GM12878 (cell line): ENCODE measurements at places on chromosomes 16 and 17. TPM values are rescaled to one million over a fixed set of nuclear protein-coding genes. Genes with fewer than 3 reads are reported as not detected.

DNA sequence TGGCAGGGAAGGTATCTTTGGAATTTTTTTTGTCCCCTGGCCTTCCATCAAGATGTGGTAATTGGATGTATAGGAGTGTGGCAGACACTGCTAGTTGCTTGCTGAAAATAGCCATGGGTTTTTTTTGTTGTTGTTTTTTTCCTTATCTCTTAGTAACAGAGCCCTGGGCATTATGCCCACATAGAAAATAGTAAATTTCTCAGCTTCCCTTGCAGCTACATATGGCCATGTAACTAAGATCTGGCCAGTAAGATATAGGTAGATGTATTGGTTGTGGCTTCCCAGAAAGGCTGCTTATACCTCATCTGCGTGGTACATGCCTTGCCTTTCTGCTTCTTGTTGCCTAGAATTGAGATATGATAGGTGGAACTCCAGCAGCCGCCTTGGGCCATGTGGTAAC is 349.9 kb downstream of the CPPED1 start:
- no peak overlapping the region for H3K4me3 ChIP-seq
- peaks cover 1% of the 10 kb centered on the region; the same call in 1 of the 2 replicates for H3K36me3 ChIP-seq
- peaks cover 2% of the 10 kb centered on the region for H3K4me1 ChIP-seq
- DNase-seq = no peak
- no peaks in the 10 kb centered on the region for H3K27me3 ChIP-seq

- peaks cover 7% of the 10 kb centered on the region for H3K36me3 ChIP-seq
- H3K27me3 ChIP-seq = no peaks in the 10 kb centered on the region
- H3K27ac ChIP-seq = no peak overlapping the region
- no peak for DNase-seq
Measured at GRCh38 chr17:2146132-2146871, 91.4 kb downstream of the HIC1 start.

GRCh38 chr16:88320947-88321634 is 61.7 kb upstream of the ZNF469 start:
- H3K36me3 ChIP-seq = no peaks in the 10 kb centered on the region
- no peaks in the 10 kb centered on the region for H3K4me1 ChIP-seq
- no peak for DNase-seq
- H3K27me3 ChIP-seq = no peaks in the 10 kb centered on the region
- H3K27ac ChIP-seq = no peak overlapping the region

- H3K27me3 ChIP-seq = no peaks in the 10 kb centered on the region
- H3K4me3 ChIP-seq = no peak overlapping the region
- no peaks in the 10 kb centered on the region for H3K36me3 ChIP-seq
- H3K4me1 ChIP-seq = no peaks in the 10 kb centered on the region
Measured at GRCh38 chr17:49031965-49032928, 35.1 kb downstream of the IGF2BP1 start.

DNA sequence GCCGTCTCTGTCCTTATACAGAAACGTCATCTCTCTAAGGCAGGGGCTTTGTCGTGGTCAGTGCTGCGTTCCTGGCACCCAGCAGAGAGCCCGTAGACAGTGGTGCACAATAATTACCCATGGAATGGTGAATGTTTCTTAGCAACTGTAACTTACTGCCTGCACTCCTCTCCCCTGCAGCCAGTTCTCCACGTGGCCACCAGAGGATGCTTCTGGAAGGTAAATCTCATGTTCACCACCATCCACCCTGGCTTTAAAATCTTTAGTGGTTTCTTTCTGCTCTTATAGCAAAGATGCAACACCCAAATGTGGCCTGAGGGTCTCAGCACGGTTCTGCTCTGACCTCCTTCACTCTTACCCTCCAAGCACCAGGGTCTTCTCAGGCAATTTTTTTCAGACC is 150.8 kb downstream of the GRIN2A start:
- H3K4me1 ChIP-seq = no peaks in the 10 kb centered on the region; the same call in 1 of the 2 replicates
- no peaks in the 10 kb centered on the region for H3K27me3 ChIP-seq
- H3K4me3 ChIP-seq = no peak overlapping the region
- DNase-seq = no peak
- no peak overlapping the region for H3K27ac ChIP-seq
- H3K36me3 ChIP-seq = no peaks in the 10 kb centered on the region

- H3K27me3 ChIP-seq = no peaks in the 10 kb centered on the region
- H3K36me3 ChIP-seq = peaks cover 37% of the 10 kb centered on the region
- no peak for DNase-seq
- H3K4me3 ChIP-seq = no peak overlapping the region
Measured at GRCh38 chr16:57562066-57562465, 19.6 kb downstream of the ADGRG5 start.

Gene CES1
- 0.66 and 0.69 TPM in 2 replicates for total RNA-seq

GRCh38 chr16:17345043-17345442 is 125.7 kb downstream of the XYLT1 start:
- peak overlapping the region; percentile 24 for H3K27ac ChIP-seq
- no peak for DNase-seq
- no peaks in the 10 kb centered on the region for H3K27me3 ChIP-seq

GRCh38 chr16:88969361-88969831 is 7.6 kb downstream of the CBFA2T3 start:
- no peak for DNase-seq
- H3K4me3 ChIP-seq = peak overlapping the region; percentile 59
- H3K36me3 ChIP-seq = peaks cover 8% of the 10 kb centered on the region
- H3K4me1 ChIP-seq = peaks cover 82% of the 10 kb centered on the region
- no peaks in the 10 kb centered on the region for H3K27me3 ChIP-seq
- peak overlapping the region; percentile 89 for H3K27ac ChIP-seq

- peaks cover 12% of the 10 kb centered on the region for H3K4me1 ChIP-seq
- H3K27ac ChIP-seq = no peak overlapping the region
- no peaks in the 10 kb centered on the region for H3K27me3 ChIP-seq
- H3K4me3 ChIP-seq = no peak overlapping the region
- no peak for DNase-seq
- peaks cover 42% of the 10 kb centered on the region for H3K36me3 ChIP-seq
Measured at GRCh38 chr17:82267575-82268379, 5.7 kb downstream of the CSNK1D start.

DNA sequence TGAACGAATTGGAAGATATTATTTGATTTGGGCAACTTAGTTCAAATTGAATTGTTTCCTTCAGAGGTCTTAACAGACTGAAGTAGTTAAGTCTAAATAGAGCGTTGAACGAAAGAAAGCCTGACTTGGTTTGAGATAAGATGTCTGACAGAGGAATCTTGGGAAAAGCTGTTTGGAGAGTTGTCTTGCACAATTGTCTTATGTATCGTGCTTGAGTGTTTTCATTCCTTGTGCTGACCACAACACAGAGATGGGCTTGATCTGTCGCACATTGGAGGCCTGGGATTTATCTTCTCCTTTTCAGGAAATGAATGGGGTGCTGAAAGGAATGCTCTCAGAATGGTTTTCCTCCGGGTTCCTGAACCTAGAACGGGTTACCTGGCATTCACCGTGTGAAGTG is 7.8 kb downstream of the MLYCD start:
- no peaks in the 10 kb centered on the region for H3K27me3 ChIP-seq
- no peak overlapping the region for H3K27ac ChIP-seq
- no peaks in the 10 kb centered on the region for H3K36me3 ChIP-seq
- no peaks in the 10 kb centered on the region for H3K4me1 ChIP-seq

DNA sequence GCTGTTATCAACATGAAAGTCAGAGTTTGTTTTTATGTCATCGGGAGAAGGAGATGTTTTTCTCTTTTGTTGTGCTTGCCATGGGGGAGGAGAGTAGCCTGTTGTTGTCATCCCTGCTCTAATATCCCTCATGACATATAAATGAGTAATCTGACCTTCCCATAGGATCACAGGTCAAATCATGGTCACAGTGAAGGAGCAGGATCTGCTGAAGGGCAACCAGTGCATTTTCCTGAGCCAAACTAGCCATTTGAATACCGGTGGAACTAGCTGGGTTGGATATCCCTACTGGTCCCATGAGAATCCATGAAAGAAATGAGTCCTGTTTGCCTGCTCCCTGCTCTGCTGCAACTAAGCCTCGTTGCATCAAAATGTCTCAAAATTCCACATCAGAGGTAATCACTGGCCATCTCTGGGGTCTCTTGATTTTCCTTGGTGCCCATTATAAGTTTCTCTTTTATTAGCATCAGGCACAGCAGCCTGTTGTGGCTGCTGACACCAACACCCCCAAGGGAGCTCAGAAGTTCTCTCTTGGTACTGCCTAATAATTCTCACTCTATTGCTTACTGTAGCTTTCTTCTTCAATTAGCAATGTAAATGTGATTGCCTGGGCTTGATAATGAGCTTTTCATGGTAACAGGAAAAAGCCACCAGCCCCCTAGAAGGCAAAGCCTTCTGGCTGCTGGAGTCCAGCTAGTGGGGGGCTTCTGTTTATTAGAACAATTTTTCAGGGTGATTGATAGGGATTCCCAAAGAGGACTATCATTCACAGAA is 211.4 kb upstream of the ERCC4 start:
- DNase-seq = no peak
- H3K4me1 ChIP-seq = no peaks in the 10 kb centered on the region
- no peaks in the 10 kb centered on the region for H3K36me3 ChIP-seq
- no peaks in the 10 kb centered on the region for H3K27me3 ChIP-seq
- H3K27ac ChIP-seq = no peak overlapping the region
- no peak overlapping the region for H3K4me3 ChIP-seq

GRCh38 chr17:81909966-81910839 is 996 bp downstream of the PCYT2 start:
- DNase-seq = no peak
- H3K4me3 ChIP-seq = peak overlapping the region; percentile 95
- no peaks in the 10 kb centered on the region for H3K27me3 ChIP-seq
- peaks cover 28% of the 10 kb centered on the region for H3K36me3 ChIP-seq
- H3K27ac ChIP-seq = peak overlapping the region; percentile 4; the same call in 1 of the 2 replicates
- peaks cover 5% of the 10 kb centered on the region; the same call in 1 of the 2 replicates for H3K4me1 ChIP-seq

DNA sequence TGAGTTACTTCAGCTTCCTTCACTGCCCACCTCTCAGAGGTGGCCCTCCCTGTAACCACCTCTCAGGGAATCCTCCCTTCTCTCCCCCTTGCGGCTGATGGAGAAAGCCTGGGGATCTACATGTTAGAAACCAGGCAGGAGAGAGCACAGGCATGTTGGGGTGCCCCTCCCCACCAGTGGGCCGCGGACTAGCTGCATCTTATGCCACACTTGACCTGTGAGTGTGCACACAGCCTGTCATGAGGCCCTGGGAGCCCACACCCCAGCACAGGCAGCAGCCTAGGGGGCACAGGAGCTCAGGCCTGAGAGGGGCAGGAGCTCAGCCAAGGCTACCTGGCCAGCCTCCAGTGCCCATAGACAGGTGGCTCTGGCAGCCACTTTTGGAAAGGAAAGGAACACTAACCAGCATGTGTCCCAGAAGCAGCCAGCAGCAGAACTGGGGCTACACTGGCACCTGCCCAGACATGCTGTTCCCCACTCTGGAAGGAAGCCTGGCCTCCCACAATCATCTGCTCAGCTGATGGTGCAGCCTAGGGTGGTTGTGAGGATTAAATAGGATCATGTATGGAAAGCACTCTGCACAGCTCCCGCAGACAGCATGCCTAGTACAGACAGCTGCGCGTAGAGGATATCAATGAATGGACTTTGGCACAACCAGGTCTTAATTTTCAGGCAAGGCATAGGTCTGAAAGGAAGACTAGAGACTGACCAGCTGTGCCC is 60.5 kb downstream of the TMEM132E start:
- DNase-seq = no peak
- H3K4me1 ChIP-seq = no peaks in the 10 kb centered on the region
- no peaks in the 10 kb centered on the region for H3K36me3 ChIP-seq
- H3K27ac ChIP-seq = no peak overlapping the region
- H3K27me3 ChIP-seq = peaks cover 3% of the 10 kb centered on the region; the same call in 1 of the 2 replicates
- no peak overlapping the region for H3K4me3 ChIP-seq

- no peak for DNase-seq
- peak overlapping the region; percentile 87 for H3K4me3 ChIP-seq
- H3K36me3 ChIP-seq = no peaks in the 10 kb centered on the region
- no peak overlapping the region for H3K27ac ChIP-seq
- no peaks in the 10 kb centered on the region for H3K27me3 ChIP-seq
Measured at GRCh38 chr17:6642592-6642991, 1.7 kb downstream of the TXNDC17 start.

- peaks cover 39% of the 10 kb centered on the region for H3K4me1 ChIP-seq
- no peak for DNase-seq
- H3K4me3 ChIP-seq = no peak overlapping the region
- H3K36me3 ChIP-seq = 0 out of 2 replicates have a peak, but pooled peaks cover 2% of the 10 kb centered on the region
- H3K27me3 ChIP-seq = no peaks in the 10 kb centered on the region
Measured at GRCh38 chr17:64107500-64108236, 22.3 kb downstream of the ERN1 start.

Gene PDXDC1
- total RNA-seq = 66.6 and 67.7 TPM in 2 replicates

Gene C17orf50
- not detected in 2 replicates for total RNA-seq

DNA sequence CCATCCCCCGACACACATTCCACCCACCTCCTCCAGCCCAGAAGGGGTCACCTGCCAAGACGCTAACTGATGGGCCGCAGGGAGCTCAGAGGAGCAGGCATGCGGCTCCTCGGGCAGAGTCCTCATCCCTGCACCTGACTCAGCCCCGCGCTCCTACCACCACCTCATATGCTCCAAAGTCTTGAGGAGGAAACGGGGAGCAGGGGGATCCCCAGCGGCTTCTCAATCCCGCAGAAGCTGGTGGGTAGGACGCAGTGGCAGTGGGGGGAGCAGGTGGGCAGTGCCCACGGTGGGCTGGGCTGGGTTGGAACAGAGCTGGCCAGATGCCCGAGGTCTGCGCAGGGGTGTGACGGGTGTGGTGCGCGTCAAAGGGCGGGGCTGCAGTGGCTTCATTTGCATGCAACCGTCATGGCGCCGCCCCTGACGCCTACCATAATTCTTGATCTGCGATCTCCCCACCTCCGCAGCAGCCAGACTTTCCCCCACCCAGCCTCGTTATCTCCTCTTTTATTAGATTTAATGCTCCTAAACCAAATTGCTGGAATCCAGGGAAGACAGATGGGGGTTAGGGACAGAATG is 39.0 kb upstream of the EMP2 start:
- H3K27ac ChIP-seq = no peak overlapping the region
- H3K27me3 ChIP-seq = no peaks in the 10 kb centered on the region
- no peak overlapping the region for H3K4me3 ChIP-seq
- no peaks in the 10 kb centered on the region for H3K36me3 ChIP-seq
- H3K4me1 ChIP-seq = no peaks in the 10 kb centered on the region; the same call in 1 of the 2 replicates

Gene TMC8
- 120 and 128 TPM in 2 replicates for total RNA-seq

Gene PRCD
- total RNA-seq = 0.37 and 0.95 TPM in 2 replicates

Gene TEKT5
- total RNA-seq = 0.80 and 2.2 TPM in 2 replicates

DNA sequence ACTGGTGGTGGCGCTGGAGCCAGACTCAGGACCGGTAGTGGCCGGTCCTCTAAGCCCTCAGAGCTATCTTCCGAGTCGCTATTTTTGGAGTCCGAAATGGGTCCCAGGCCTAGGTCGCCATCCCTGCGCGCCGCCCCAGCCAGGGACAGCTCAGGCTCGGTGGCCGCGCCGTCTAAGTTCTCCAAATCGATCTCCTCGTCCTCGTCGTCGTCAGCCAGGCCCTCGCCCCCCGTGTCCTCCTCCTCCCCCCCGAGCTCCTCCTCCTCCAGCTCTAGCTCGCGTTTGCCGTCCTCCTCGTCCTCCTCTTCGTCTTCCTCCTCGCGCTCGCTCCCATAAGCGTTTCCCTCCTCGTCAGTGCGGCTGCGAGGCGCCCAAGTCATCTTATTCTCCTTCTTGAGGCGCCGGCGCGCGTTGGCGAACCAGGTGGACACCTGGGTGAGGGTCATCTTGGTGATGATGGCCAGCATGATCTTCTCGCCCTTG is 1.6 kb downstream of the IRX3 start:
- no peak overlapping the region for H3K27ac ChIP-seq
- no peaks in the 10 kb centered on the region for H3K36me3 ChIP-seq
- H3K27me3 ChIP-seq = peaks cover 7% of the 10 kb centered on the region
- no peaks in the 10 kb centered on the region for H3K4me1 ChIP-seq
- H3K4me3 ChIP-seq = no peak overlapping the region
- DNase-seq = no peak
